ENCODE measurements at places on chromosomes 5 and 9.
A peak's percentile ranks its signal among the peaks of the same experiment; 100 is the strongest.

DNA sequence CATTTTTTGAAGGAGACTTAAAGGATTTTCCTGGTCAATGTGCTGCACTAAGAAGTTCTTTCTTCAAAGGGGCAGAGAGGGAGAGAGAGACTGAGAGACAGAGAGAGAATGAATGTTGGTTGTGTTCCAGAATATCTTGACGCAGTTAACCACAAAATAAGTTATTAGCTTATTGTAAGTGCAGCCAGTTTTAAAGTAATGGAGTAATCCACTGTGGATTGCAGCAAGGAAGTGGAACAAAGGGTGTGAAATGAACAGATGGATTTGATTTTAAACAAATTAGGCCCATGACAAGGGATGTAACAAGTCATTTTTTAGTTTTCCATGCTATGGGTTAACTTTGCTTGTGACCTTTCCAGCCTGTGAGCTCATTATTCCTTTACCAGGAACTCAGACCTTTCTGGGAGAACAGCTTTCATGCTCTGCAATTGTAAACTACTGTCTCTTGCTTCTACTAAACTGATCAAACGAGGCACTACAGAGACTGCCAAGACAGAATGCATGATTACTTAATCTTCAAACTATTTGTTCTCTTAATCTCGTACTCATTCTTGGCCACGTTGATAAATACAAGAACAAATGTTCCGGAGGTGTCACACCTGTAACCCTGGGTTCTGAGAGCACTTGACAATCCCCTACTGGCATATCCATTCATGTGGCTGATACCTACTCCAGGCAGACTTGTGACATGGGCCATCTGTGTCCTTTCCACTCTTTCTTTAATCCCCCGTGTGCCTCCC is 131.1 kb downstream of the TLE1 start:
- no peaks in the 10 kb centered on the region for H3K27me3 ChIP-seq
- peaks cover 8% of the 10 kb centered on the region for H3K4me1 ChIP-seq
- H3K4me3 ChIP-seq = no peak overlapping the region
- H3K27ac ChIP-seq = no peak overlapping the region

GRCh38 chr5:1118738-1119137 is 6.9 kb upstream of the SLC12A7 start:
- no peaks in the 10 kb centered on the region for H3K27me3 ChIP-seq
- no peak overlapping the region for H3K27ac ChIP-seq
- no peaks in the 10 kb centered on the region for H3K36me3 ChIP-seq
- no peak for DNase-seq

DNA sequence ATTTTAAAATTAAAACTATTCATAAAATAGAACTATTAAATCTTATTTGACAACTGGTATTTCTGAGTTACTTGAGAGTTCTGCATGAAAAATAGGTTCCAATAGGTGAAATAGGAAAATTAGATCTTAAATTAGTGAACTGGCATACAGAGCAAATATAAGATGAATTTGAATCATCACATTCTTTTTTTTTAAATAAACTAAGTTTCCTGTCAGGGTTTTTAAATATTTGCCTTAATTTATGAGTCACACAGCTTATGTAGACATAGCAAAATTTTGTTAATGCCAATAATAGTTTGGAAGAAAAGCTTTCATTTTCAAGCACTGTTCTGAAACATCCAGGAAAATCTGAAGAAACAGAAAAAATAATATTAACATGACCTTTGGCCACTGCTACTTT is 311.7 kb upstream of the HAPLN1 start:
- no peaks in the 10 kb centered on the region for H3K36me3 ChIP-seq
- H3K4me1 ChIP-seq = peaks cover 7% of the 10 kb centered on the region
- no peak for DNase-seq
- H3K27me3 ChIP-seq = no peaks in the 10 kb centered on the region

- no peak for DNase-seq
- no peak overlapping the region for H3K27ac ChIP-seq
- no peak overlapping the region for H3K4me3 ChIP-seq
- no peaks in the 10 kb centered on the region for H3K36me3 ChIP-seq
- no peaks in the 10 kb centered on the region for H3K4me1 ChIP-seq
Measured at GRCh38 chr5:138603249-138603920, 28.2 kb upstream of the HSPA9 start.

- no peaks in the 10 kb centered on the region for H3K27me3 ChIP-seq
- H3K4me3 ChIP-seq = no peak overlapping the region
- H3K4me1 ChIP-seq = peaks cover 5% of the 10 kb centered on the region
- DNase-seq = no peak
- no peaks in the 10 kb centered on the region for H3K36me3 ChIP-seq
Measured at GRCh38 chr5:56377573-56377972, 144.4 kb upstream of the ANKRD55 start.

DNA sequence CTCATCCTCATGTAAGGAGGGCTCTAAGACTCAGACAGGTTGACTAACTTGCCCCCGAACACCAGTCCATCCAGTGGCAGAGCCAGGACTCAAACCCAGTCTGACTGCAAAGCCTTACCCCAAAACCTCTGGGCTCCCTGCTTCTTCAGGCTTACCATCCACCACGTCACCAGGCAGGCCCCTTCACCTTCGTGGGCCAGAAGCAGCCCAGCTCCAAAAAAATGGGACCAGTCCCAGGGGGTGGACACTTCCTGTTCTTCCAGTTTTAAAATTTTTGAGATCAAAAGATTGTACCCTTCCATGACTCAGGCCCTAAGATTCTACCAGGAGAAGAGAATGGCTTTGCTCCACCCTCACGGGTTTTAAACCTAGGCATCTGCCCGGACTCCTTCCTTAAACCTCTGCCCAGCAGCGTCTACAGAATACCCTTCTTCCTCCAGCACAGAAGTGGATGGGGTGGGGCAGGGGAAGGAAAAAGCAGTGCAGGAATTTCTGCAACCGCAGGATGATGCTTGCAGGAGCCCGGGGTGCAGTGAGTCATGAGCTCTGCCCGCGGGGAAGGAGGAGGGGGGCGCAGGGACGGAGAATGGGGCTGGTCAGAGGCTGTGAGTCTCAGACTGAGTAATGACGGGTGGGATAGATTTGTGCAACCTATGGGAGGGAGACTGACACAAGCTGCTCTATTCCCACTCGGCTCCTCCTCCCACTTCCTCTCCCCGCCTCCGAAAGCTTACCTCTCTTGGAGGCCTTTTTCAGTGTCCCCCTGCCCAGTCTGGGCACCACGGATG is 50.4 kb upstream of the STXBP1 start:
- no peaks in the 10 kb centered on the region for H3K36me3 ChIP-seq
- H3K4me1 ChIP-seq = peaks cover 20% of the 10 kb centered on the region
- DNase-seq = peak; percentile 41
- H3K27ac ChIP-seq = peak overlapping the region; percentile 55
- H3K27me3 ChIP-seq = no peaks in the 10 kb centered on the region

- no peaks in the 10 kb centered on the region for H3K36me3 ChIP-seq
- no peak overlapping the region for H3K27ac ChIP-seq
- DNase-seq = no peak
- H3K4me1 ChIP-seq = no peaks in the 10 kb centered on the region
- no peaks in the 10 kb centered on the region for H3K27me3 ChIP-seq
Measured at GRCh38 chr5:112270299-112271293, 148.5 kb downstream of the EPB41L4A start.

DNA sequence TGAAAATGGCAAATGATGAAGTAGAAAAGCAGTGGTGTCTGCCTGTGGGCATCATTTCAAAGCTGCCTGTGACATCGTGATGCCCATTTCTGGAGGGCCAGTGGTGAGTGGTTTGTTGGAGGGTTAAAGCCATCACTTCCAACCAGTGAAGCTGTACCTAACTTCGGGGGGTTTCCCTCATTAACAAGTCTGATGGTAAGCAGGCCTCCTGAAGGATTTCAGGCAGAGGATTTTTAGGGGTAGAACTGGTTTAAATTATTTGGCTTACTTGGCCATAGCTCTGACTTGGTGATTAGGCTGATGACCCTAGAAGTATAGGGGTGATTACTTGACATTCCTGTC is 10.7 kb downstream of the TNFAIP8 start:
- no peaks in the 10 kb centered on the region for H3K27me3 ChIP-seq
- no peak for DNase-seq
- peaks cover 24% of the 10 kb centered on the region for H3K4me1 ChIP-seq
- H3K36me3 ChIP-seq = no peaks in the 10 kb centered on the region
- H3K27ac ChIP-seq = no peak overlapping the region
- no peak overlapping the region for H3K4me3 ChIP-seq

DNA sequence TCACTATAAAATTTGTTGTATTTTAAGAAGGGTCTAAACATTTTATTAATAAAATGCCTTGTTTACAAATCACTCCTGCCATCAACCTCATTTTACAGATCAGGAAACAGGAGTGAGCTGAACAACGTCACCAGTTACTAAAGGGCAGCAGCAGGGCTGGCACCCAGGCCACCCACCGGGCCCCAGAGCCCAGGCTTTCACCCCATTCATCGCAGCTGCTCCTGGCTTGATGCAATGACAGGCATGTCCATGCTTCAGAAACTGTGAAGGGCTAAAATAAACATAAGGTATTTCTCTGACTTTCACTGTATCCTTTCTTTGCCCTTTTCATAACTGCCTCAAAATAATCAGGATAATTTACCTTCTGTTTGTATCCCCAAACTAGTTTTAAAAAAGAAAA is 18.1 kb downstream of the MED27 start:
- no peak for DNase-seq
- no peak overlapping the region for H3K27ac ChIP-seq
- no peaks in the 10 kb centered on the region for H3K36me3 ChIP-seq
- no peaks in the 10 kb centered on the region for H3K4me1 ChIP-seq

DNA sequence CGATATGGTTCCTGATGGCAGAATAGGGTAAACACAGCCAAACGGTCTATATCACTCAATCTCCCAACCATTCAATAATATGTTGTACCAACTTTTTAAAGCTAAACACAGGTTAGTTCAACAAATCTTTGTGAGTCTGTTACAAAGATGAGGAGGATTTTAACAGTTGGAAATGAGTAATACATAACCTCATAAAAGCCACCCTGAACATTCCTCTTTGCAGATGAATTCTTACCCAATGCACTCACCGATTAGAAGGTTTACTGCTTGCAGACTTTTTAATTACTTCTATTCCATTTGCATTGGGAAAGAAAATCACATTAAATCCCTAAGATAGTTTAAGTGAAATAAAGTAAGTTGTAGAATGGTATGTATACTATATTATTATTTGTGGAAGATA is 23.3 kb upstream of the TRMT10B start:
- H3K27me3 ChIP-seq = no peaks in the 10 kb centered on the region
- H3K27ac ChIP-seq = no peak overlapping the region
- H3K4me3 ChIP-seq = no peak overlapping the region

DNA sequence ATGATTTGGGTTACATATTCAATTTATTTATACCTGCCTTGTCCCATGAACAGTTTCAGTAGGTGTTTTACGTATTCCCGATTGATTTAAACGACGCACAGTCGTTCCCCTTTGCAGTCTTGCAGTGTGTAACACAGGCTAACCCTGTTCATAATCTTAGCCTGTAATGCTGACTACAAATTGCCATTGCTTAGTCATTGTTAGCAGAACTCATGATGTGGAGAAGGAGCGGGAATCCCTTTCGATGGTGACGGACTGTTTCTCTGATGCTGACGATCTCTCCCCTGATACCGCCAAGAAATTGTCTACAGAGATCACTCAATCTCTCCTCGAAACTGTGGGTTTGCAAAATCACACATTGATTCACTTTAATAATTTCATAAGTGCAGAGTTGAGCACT is 93.2 kb downstream of the MRPL36 start:
- H3K27ac ChIP-seq = no peak overlapping the region
- H3K4me1 ChIP-seq = peaks cover 14% of the 10 kb centered on the region
- DNase-seq = no peak
- H3K27me3 ChIP-seq = peaks cover 5% of the 10 kb centered on the region
- H3K4me3 ChIP-seq = no peak overlapping the region

- no peaks in the 10 kb centered on the region for H3K36me3 ChIP-seq
- no peak overlapping the region for H3K27ac ChIP-seq
- no peaks in the 10 kb centered on the region for H3K27me3 ChIP-seq
Measured at GRCh38 chr5:65061250-65061973, 292.7 kb downstream of the CWC27 start.

GRCh38 chr5:139371482-139372435 is 11.3 kb downstream of the SLC23A1 start:
- H3K36me3 ChIP-seq = peaks cover 40% of the 10 kb centered on the region
- H3K4me3 ChIP-seq = no peak overlapping the region
- H3K27ac ChIP-seq = no peak overlapping the region
- H3K27me3 ChIP-seq = no peaks in the 10 kb centered on the region
- H3K4me1 ChIP-seq = no peaks in the 10 kb centered on the region

- no peaks in the 10 kb centered on the region for H3K27me3 ChIP-seq
- H3K36me3 ChIP-seq = no peaks in the 10 kb centered on the region
Measured at GRCh38 chr5:143094087-143094521, 309.4 kb downstream of the NR3C1 start.

DNA sequence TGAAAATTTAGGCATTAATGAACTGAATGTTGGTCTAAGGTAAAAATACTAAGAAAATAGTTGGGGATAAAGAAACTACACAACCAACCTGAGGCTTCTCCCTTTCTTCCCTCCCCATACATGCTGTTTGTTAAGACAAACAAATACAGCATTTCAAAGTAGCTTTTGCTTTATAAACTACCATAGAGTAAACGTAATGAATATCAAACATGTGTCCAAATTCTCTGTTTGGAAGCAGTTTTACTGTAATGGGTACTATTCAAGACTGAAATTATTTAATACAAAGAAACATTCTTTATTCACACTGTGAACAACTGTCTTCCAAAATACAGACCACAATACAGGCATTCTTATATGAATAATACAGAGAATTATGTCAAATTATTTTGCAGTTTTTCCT is 52.0 kb downstream of the SLC44A1 start:
- peak overlapping the region; percentile 82 for H3K27ac ChIP-seq
- H3K4me3 ChIP-seq = peak overlapping the region; percentile 29
- DNase-seq = no peak
- peaks cover 63% of the 10 kb centered on the region for H3K4me1 ChIP-seq
- no peaks in the 10 kb centered on the region for H3K27me3 ChIP-seq

DNA sequence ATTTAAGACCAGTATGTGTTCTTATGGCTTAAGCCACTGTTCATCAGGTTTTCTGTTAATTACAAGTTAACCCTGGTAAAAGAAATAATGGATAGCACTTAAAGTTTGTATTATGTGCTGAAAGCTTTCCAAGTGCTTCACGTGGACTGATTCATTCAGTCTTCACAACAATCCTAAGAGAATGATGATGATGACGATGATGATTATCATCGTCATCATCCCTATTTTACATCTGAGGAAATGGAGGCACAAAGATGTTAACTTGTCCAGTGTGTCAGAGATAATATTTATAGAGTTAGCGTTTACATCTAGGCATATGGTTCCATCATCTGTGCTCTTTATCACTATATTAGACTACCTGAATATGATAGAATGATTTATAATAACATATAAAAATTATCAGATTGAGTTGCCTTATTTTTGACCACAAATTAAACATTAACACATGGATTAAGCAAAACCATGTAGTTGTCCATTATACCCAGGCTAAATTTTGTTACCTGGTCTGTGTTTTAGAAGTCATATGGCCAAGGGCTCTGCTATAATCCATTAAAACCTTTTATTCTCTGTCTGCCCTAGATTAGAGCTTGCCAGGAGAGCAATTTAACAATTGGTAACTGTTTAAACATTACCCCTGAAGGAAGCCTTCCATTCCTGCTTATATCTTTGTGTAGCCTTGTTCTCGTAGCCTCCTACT is 102.3 kb upstream of the MAP3K1 start:
- no peak overlapping the region for H3K4me3 ChIP-seq
- no peaks in the 10 kb centered on the region for H3K36me3 ChIP-seq
- no peaks in the 10 kb centered on the region for H3K27me3 ChIP-seq
- no peak for DNase-seq
